ENCODE measurements at places on chromosomes 4 and X. TPM values are rescaled to one million over a fixed set of nuclear protein-coding genes. Genes with fewer than 3 reads are reported as not detected.

COL25A1 gene
- total RNA-seq = not detected

HHIP gene
- total RNA-seq = not detected

FHIP1A gene
- 17.6 TPM for total RNA-seq

ZCCHC12 gene
- under 0.01 TPM for total RNA-seq

Measured in placental epithelial cell (primary cell).